ENCODE measurements at places on chromosomes 1 and 21.

DNA sequence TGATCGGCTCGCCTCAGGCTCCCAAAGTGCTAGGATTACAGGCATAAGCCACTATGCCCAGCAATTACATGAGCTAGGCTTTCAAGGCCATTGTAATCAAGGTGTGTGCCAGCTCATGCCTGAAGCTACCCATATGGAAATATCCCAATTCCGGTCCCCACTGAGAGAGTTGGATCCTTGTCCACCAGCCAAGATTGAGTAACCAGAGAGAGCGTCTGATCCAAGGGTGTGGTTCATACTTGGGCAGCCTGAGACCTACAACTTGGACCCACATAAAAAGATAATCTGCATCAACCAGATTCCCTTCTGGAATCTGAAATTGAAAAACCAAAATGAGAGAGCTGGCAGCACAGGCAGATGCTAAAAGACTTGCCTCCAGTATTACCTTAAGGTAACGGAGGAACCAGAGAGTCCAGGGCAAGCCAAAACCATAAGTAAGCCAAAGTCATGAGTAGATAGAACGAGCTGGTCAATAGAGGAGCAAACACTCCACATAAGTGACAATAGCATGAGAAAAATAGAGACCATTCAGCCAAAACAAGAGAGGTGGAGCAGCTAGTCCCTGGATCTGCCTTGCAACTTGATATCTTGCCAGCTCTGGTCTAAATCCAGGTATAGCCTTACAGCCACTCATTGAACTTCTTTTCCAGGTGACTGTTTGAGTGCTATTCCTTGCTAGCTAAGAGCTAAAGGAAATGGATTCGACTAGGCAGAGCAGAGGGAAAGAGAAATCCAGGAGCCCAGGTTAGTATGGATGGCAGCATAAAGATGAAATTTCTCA is 63.8 kb upstream of the ATP1A1 start:
- no peak for DNase-seq

DNA sequence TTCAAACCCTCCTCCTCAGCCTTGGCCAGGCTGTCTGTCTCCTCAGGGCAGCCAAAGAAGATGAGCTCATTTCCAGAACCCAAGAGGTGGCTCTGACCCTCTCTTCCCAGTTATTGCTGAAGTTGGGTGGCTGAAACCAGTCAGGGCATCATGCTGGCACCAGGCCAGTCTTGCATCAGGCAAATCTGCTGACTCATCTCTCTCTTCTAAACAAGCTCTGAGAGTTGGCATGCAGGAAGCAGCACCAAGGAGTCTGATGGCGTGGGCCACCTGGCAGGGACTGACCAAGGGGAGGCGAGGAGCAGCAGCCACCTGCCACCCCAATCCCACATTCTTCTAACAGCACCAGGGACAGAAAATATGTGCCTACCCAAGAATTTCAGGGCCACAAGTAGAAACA is 104.8 kb upstream of the ATP1A1 start:
- peak; percentile 68 for DNase-seq

- peak; percentile 13 for DNase-seq
Observed at GRCh38 chr1:177948336-177948972, 21.4 kb downstream of the SEC16B start.

GRCh38 chr21:42626171-42626570 is 27.2 kb upstream of the PDE9A start:
- DNase-seq = no peak

DNA sequence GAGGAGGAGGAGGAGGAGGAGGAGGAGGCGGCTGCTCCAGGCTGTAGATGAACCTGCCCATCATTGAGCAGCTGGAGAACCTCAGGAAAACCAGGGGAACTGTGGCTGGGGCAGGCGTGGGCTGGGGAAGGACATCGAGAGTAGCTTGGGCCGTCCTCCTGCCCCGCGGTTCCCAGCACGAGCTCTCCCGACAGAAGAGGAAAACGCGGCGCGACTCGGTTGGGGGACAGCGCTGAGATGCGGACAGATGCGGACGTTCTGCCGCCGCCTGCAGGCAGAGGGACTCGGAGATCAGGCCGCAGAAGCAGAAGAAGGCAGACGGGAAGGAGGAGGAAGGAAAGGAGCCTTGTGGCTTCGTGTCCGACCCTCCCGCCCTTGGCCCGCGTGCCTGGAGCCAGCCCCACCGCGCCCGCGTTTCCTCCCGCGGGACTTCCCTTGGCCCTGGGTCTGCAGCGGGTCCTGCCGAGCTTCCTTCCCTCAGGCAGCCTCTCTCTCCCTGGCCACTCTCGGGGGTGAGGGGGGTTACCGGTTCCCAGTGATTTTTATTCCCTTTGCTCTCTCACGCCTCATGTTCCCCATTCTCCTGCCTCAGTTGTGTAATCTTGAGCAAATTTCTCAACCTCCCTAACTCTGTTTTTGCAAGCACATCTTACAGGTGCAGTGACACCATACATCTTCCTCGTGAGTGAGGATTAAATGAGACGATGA is 1.7 kb upstream of the TNFRSF9 start:
- no peak for DNase-seq

GRCh38 chr1:206891412-206891811 is 5.8 kb upstream of the IL24 start:
- DNase-seq = no peak

DNA sequence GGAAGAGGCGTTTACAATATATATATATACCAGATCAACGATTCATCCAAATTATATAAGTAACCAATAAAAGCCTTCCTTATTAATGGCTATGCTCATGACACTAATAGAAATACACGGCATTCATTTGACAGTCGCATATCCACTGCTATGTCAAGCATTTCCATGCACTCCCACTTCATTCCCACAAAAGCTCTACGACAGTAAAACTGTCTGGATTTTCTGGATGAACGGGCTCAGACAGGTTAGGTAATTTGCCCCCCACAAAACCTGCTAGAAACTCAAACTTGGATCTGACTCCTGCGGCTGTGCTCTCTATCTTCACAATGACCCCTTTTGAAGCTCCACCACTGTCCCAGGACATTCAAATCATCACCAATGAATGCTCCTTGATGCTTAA is 11.4 kb downstream of the DNAJC11 start:
- no peak for DNase-seq

DNA sequence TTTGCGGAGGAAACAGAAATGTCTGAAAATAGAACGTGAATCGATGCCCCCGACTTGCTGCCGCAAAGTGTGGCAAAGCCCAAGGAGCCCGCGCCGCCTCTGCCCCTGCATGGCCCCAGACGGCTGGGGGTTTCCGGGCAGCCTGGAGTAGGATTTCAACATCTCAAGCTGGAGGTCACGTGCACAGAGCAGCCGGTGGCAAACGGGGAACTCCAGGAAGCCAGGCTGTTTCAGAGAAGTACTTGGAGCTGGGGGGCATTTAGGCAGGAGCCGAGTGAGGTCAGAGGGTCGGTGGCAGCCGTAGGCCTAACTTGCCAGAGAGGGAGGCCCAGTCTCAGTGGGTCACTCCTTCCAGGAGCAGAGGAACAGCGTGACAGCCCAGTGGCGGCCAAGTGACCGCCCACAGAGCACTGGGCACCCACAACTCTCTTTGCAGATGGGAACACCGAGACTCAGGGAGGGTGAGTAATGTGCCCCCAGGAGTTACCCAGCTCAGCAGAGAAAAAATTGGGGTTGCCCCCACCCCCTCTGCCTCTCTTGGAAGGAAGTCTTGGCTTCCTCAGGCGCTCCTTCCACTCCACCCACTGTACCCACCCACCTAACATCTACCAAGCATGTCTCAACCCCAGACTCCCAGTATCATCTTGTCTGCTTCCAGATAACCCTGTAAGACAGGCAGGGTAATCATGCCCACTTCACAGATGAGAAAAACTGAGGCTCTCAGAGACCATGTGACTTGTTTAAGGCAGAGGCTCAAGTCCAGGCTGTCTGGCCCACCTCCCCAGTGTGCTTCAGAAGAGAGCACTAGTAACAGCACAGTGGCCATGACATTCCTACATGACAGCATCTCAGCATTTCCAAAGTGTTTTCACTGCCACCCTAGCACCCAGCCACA is 179.4 kb downstream of the HIVEP3 start:
- DNase-seq = no peak

DNA sequence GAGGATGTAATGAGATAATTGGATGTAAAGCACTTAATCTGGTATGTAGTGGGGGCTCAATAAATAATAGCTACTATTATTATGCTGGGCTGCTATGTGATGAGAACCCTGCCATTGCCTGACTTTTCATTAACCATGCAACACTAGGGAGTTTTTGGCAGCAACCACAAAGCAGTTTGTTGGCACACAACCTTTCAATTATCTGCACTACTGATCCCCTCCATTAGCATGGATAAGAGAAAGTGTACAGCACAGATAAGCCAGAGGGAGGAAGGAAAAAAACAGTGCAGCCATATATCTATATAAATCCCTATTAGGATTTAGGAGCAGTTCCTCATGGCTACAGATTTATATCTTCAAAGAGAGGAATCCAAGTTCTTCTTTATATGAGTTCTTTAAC is 498.5 kb downstream of the NUF2 start:
- no peak for DNase-seq

GRCh38 chr1:192658255-192658654 is 22.3 kb downstream of the RGS13 start:
- no peak for DNase-seq

Data from hematopoietic multipotent progenitor cell treated with erythropoietin and hydrocortisone succinate and interleukin-3 and kit ligand, for 15 days (in vitro differentiated cells).